ENCODE measurements at places on chromosomes 5 and 9.

GRCh38 chr5:172658961-172659501 lies 18.0 kb downstream of the NEURL1B start:
- no peak for DNase-seq

GRCh38 chr5:91264311-91265051 lies 118.6 kb downstream of the ARRDC3 start:
- no peak for DNase-seq

DNA sequence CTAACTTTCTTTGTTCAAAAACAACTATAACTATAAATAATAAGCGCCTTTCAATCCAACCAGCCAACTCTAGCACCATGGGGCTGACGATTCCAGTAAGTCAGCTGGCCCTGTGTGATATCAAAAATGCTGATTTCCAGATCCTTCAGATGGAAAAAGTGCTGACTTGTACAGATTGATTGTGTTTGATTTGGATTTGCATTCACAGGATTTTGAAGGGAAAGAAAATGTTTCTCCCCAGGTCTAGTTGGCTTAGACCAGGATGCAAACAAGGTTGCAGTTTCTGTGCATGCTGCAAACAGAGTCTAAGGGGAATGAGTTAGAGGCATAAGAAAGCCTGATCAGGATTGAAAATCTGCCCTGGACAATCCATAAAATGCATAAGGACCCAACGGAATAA lies 68.9 kb downstream of the SLC1A3 start:
- no peak for DNase-seq

DNA sequence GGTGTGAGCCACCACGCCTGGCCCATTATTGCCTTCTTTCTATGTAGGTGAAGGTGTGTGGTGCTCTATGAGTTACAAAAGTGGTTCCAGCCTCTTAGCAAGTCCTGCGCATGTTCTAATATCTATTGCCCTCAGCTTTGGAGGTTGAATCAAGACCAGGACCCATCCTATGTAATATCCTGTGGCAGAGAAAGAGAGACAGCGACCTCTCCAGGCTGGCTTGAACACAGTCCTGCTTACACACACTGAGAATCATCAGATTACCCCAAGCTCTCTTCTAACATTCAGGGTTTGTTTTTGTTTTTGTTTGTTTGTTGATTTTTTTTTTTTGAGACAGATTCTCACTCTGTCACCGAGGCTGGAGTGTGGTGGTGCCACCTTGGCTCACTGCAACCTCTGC lies 94.7 kb upstream of the OSMR start:
- no peak for DNase-seq

DNA sequence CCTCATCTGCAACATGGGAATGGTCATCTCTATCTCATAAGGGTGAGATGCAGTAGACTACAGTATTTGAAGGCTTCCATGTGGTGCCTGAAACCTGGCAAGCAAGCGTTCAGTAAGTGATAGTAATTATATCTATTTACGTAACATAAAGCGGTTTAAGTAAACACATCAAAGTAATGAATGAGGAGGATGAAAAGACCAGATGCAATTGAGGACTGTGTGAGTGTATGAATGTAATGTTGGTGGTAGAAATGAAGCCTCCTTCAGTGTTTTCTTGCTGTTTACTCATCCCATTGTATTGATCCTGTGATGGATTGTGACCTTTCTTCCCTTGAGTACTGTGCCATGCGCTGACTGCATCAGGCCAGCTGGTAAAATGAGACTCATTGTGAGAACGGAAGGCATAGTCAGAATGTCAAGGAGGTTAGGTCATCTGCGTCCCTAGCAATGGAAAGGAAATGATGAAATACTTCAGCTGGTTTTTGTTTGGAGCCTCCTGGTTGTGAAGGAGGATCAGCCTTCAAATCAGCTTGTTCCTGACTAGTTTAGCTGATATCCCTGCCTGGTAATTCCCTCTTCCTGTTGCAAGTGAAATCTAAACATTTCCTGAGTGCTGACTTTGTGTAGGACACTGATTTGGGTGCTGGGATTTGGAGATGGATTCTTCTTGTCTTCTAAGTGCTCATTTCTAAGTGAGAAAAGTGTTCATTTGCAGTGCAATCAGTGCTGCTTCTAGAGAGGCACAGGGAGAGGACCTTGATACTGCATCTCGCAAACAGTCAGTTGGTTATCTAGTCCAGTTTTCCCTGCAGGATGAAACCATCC lies 35.6 kb downstream of the TNFSF8 start:
- DNase-seq = peak; percentile 98

- peak; percentile 11 for DNase-seq
Measured at GRCh38 chr5:126561908-126562307, 33.1 kb downstream of the ALDH7A1 start.

DNA sequence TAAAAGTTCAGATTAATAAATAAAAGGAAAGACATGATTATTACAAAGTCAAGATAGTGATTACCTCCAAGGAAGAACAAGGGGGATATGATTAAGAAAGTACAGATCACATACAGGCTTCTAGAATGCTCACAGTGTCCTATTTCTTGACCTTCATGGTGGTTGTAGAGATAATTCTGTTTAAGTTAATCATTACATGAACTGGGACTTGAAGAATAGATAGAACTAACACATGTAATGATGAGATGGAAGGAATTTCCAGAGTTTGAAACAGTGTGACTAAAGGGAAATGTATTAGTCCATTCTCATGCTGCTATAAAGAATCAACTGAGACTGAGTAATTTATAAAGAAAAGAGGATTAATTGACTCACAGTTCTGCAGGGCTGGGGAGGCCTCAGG lies 72.7 kb downstream of the LURAP1L start:
- DNase-seq = peak; percentile 16

DNA sequence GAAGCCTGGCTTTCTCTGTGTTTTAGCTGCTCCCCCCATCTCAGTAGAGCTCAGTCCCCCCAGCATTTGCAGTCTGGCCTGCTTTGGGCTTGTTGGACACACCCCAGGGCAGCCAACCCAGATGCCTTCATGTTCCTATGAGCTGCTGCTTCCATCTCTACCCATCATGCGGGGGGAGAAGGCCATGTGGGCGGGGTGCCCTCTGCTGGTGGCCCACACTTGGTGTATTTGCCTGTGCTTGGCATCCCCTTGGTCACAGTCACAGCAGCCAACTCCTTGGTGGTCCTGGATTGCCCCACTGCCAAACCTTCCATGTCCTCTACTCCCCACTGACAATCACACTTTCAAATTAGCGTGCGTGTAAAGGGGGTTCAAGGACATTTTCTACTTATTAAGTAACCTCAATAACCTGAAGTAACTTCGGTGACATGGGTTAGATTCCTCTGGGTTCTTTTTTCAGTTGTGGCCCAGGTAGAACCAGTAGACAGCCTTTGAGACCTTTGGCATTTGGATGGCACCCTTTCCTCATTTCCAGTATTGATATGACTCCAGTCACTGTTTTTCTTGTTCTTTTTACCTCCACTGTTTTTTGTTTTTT lies 42.8 kb downstream of the SNX30 start:
- peak; percentile 57 for DNase-seq

DNA sequence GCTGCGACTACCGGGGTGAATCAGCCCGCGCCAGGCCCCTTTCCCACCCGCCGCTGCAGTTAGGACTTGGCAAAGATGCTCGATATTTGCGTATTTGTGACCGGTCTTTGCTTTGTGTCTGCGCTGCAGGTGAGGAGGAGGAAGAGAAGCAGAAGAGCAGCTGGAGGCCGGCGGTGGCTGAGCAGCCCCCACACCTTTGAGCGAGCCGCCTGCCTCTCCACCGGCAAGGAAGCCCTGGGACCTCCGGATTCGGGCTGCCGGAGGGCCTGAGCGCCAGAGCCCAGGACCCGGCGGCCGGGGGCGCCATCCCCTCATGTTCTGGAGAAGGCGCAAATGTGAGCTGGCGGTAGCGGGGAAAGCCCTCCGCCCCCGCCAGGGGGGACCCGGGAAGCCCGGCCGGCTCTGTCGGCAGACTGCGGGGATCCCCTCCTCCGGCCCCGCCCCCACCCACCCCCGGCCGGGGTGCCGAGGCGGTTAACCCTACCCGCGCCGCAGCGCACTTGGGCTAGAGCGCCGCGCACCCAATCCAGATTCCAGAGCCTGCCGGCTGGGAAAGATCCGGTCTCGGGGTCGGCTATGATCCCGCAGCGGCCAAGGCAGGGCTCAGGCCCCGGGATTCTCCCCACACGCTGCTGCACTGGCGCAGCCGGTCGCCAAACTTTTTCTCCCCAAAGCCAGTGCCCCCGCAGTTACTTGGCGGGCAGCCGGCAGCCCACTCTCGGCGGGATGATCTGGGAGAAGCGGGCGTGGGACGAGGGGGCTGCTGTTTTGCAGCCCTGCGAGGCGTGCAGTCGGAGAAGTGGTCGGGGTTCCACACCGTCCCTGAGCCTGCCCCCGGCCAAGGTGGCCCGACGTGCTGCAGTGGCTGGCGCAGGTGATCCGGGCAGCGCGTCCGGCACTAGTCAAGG lies 800 bp upstream of the KCNN2 start:
- DNase-seq = peak; percentile 35

DNA sequence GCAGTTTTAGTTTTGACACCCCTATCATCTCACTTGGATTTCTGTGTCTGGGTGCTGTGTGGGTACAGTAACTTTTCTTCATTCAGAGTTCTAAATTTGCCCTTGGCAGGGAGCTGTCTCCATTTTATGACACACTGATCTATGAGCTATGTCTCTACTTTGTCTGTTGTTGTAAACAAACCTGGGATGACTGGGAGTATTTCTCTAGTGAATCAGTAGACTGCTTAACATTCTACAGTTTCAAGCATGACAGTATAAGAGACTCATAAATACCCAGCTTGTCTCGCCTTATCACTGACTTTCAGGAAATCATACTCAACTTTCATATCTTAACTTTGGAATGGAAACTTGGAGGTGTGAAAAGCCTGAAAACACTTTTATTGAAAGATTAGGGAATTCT lies 212.1 kb upstream of the NUDT12 start:
- DNase-seq = peak; percentile 3

GRCh38 chr5:137205231-137206027 lies 293.7 kb downstream of the SPOCK1 start:
- peak; percentile 17 for DNase-seq

All from fibroblast of skin of back (primary cell).